ENCODE measurements at places on chromosomes 2 and 18.
A peak's percentile ranks its signal among the peaks of the same experiment; 100 is the strongest.

DNA sequence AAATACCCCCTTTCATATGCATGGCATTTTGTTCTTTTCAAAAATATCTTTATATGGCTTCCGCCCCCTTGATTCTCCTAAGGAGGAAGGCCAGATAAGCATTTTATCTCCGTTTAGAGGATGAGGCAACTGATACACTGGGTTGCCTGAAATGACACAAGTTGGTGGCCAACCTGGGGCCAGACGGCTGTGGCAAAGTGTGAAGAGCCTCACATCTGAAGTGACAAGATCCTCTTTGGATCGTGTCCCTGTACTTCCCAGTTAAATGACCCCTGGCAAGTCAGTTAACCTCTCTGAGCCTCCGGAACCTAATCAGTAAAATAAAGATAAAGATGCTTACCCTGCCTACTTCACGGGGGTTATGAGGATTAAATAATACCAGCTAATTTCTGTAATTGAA, 4.6 kb downstream of the SETBP1 start:
- DNase-seq, result no peak

DNA sequence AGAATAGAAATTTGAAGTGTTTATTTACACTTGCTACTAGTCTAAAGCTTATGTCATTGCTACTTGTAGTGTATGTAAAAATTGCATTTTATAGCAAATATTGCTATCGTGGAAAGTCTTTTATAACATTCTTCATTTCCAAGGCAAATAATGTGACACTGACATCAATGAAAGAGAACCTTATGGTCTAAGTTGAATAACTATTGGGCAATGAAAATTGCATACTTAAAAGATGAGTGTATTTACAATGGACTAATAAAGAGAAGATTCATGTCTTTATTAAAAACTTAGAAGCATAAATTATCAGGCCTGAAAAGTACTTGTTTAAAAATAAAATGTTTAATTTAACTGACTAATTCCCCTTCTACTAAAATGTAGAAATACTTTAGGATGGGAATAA, 82.2 kb downstream of the LRP1B start:
- no peak for DNase-seq

- no peak for DNase-seq
These were observed 174.2 kb upstream of the EPAS1 start for GRCh38 chr2:46123013-46123412.

- no peak for DNase-seq
These were observed 292.2 kb downstream of the AFF3 start for GRCh38 chr2:99850084-99850710.

DNA sequence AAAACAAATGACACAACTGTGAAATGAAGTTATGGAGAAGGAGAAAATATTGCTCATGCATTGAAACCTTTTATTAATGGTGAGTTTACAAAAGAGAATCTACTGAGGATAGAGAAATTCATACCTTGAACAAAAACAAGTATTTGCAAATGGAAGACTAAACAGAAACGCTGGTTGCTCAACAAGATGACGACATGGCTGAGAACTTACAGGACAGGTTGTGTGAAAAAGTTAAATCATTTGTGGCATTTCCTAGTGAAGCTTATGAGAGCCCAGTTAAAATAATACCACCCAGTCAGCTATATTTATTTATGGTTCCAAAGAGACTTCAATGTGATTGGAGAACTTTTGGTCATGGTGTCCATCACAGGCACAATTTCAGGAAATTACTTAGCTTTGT, 148.6 kb upstream of the PKDCC start:
- no peak for DNase-seq

DNA sequence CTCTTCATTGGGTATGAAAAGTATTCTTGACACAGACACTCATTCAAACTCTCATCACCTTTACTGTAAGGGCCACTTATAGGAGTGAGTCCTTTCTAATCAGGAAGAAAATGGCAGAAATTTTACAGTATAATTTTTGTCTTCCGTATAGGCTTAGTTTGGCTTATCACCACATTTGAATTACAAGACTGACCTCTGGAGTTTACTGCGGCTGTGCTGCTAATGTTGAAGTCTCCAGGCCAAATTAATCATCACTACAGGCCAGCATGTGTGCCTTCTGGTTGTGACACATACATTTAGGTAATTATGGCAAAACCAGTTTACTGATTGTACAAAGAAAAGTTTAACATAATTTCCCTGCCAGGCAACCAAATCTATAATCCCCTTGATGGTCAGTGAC, 753.6 kb upstream of the GCFC2 start:
- DNase-seq, result no peak

GRCh38 chr18:13616525-13617035, 109.8 kb downstream of the FAM210A start:
- no peak for DNase-seq

DNA sequence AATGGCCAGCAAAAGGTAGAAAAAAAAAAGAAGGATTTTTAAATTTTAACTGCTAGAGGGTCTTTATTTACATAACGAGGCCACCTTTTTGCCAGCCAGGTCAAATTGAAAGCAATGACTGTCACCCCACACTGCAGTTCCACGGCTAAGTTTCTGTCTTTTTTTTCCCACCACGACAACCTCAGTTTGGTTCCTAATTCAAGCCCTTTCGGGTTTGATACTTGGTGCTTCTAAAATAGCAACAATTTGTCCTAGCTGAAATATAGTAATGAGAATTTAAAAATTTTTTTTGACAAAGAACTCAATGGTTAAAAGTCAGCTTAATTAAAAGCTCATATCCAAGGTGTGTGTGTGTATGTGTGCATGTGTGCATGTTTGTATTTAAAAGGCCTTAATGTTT, 16.4 kb upstream of the NMS start:
- no peak for DNase-seq

DNA sequence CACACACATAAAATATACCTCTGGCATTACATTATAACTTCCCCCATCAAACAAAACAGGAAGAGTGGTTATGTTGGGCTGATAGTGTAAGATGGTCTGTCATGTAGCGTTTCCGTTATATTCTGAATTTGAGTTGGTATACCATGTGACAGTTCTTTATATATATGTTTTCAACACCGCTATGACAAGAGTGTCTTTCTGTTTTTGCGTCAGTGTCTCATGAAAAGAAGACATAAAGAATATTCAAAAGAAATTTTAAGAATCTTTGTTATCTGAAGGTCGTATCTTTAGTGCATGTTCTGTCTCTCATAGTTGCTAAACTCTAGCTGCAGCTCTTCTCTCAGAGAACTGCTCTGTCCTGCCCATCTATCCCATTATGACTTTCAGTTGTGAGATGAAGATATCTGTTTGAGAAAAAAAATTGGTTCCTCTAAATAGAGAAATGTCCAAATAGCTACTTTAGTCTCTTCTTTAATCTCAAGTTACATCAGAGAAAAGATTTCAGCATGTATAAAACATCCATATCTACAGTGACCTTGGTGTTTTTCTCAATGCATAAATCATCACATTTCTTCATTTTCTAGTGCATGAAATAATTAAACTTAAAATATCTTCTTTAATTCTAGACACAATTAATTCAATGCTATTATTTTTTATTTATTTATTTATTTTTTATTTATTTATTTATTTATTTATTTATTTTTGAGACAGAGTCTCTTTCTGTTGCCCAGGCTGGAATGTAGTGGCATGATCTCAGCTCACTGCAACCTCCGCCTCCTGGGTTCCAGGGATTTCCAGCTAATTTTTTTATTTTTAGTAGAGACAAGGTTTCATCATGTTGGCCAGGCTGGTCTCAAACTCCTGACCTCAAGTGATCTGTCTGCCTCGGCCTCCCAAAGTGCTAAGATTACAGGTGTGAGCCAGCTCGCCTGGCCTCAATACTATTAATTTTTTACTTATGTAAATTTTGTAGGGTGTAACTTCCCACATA, 24.3 kb upstream of the PSME4 start:
- DNase-seq, result peak; percentile 3

DNA sequence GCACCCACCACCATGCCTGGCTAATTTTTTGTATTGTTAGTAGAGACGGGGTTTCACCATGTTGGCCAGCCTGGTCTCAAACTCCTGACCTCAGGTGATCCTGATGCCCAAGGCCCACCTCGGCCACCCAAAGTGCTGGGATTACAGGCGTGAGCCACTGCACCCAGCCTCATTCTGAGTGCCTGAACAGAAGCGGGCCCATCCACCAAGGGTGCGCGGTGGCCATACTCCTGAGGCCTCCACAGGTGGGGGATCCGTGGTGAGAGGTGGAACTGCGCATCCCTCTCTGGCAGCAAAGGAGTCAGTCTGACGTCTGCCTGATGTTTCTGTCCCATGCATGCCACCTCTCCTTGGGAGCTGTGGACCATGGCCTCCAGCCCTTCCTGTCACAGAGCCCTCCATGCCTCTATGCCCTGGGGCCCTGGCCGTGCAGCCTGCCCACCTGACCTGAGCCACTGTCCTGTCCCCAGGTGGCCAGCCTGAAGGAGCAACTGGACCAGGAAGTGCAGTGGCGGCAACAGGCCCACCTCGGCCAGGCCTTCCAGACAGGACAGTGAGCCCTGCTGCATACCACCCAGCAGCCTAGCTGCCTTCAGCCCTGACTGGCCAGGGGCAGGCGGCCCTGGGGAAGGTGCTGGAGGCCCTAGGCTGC, 7.6 kb upstream of the SNED1 start:
- no peak for DNase-seq

- no peak for DNase-seq
These were observed 42.9 kb upstream of the SNED1 start for GRCh38 chr2:240955306-240956170.

- DNase-seq, result no peak
These were observed 232.9 kb downstream of the LNPK start for GRCh38 chr2:175769200-175769599.

DNA sequence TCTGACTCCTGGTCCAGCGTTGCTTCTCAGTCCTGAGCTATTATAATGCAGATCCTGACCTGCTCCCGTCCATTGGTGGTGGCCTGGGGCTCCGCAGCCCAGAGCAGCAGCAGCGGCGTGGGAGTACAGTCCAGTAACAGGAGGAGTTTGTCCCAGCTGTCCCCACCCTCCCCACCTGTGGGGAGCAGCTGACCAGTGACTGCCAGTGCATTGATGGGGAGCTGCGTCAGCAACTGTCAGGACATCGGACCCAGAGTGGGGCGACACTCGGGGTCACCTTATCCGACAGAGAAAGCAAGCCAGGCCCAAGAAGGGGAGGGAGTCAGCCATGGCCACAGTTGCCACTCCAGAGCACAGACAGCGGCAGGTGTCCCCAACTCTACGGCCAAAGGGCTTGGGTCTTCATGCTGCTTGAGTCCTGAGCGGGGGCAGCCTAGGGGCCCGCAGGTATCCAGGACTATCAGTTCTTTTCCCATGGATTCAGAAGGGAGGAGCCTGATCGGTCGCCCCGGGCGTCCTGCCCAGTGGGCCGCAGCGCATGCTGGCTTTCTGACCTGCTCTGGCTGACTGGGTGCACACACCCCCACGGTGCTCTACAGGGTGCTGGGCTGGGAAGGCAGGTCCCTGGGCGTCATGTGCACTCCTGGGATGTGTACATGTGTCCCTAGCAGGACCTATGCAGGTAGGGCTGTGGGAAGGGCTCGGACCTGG, 29.7 kb downstream of the DNMT3A start:
- no peak for DNase-seq

- no peak for DNase-seq
These were observed 123.5 kb downstream of the GLI2 start for GRCh38 chr2:120859128-120859527.

GRCh38 chr2:55952415-55952814, 28.8 kb upstream of the EFEMP1 start:
- no peak for DNase-seq

DNA sequence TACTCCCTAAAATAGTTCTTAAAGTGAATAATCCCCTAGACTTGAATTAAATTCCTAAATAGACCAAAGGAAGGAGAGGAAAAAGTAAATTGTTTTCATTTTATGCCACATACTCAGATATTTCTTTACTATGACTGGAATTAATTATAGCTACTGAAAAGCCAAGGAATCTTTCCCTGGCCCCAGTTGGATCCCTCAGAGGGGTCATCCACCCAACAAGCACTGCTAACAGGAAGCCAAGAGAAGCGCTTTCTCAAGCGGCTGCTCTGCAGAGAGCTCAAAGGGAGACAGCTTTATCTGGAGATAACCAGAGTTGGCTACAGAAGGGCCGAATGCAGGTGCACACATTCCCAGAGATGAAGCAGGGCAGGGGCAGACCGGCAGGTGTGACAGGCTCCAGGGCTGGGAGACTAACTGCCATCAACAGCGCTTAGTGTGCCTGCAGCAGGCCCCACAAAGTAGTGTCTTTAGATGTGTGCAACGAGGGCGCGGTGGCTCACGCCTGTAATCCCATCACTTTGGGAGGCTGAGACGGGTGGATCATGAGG, 51.1 kb downstream of the POLR1A start:
- no peak for DNase-seq

GRCh38 chr2:38751596-38752410, 642 bp upstream of the SRSF7 start:
- DNase-seq, result no peak

DNA sequence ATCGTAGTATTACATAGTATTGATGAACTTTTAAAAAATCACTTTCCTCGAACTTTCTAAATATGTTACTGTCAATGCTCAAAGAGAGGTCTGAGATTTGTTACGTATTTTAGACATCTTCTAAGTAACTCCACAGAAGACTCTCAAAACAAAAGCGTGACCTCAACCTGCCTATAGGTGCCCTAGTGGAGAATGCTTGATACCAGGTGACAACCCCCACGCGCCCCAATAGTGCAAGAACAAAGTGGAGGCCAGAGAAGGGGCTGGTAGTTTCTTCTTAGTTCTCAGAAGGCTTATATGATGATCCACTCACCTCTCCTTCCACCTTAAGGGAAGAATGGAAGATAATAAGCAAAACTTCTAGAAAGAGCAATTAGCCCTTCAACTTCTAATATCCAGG, 102.6 kb downstream of the ANKRD44 start:
- no peak for DNase-seq

- DNase-seq, result no peak
These were observed 22.8 kb downstream of the SLC66A3 start for GRCh38 chr2:11177871-11178690.

- DNase-seq, result no peak
These were observed 139.4 kb upstream of the CDCA7 start for GRCh38 chr2:173215316-173215715.

Data from effector CD4-positive, alpha-beta T cell (primary cell).